Ascending aorta (tissue), 2 donors: ENCODE measurements at places on chromosomes 3 and 15. TPM values are rescaled to one million over a fixed set of nuclear protein-coding genes. Genes with fewer than 3 reads are reported as not detected.

The HHATL gene
- total RNA-seq, result not detected

The ZPLD1 gene
- total RNA-seq, result not detected

The ELL3 gene
- 39.5 TPM for total RNA-seq

The IMPG2 gene
- 0.11 TPM for total RNA-seq

The GOLGA6A gene
- not detected for total RNA-seq

The CPN2 gene
- not detected for total RNA-seq

The UBE2E2 gene
- total RNA-seq, result 5.3 TPM

The SI gene
- not detected for total RNA-seq

The TRPM1 gene
- not detected for total RNA-seq

The IL5RA gene
- not detected for total RNA-seq

The CD200R1 gene
- total RNA-seq, result not detected

The NR1I2 gene
- total RNA-seq, result not detected

The SLC9C1 gene
- 0.32 TPM for total RNA-seq

The ATOSA gene
- total RNA-seq, result 29.9 TPM

The FSTL1 gene
- 790 TPM for total RNA-seq

The GRK7 gene
- total RNA-seq, result not detected

The CKMT1B gene
- total RNA-seq, result not detected

The FGF12 gene
- 0.43 TPM for total RNA-seq

The ROPN1 gene
- total RNA-seq, result not detected

The CASR gene
- not detected for total RNA-seq

The HGD gene
- 19.2 TPM for total RNA-seq

The GABRG3 gene
- not detected for total RNA-seq

The ASB14 gene
- total RNA-seq, result not detected

The GOLGA8H gene
- total RNA-seq, result not detected

The THUMPD3 gene
- 24.4 TPM for total RNA-seq

The CPLX3 gene
- not detected for total RNA-seq

The CCDC54 gene
- not detected for total RNA-seq

The CACNA2D2 gene
- 0.85 TPM for total RNA-seq

The NUDT16 gene
- total RNA-seq, result 41.0 TPM

The GOLGA8S gene
- total RNA-seq, result not detected

The CYP1A2 gene
- not detected for total RNA-seq

The RASGRF1 gene
- not detected for total RNA-seq

The OXTR gene
- 150 TPM for total RNA-seq

The HYAL1 gene
- total RNA-seq, result 49.5 TPM

The C3orf22 gene
- total RNA-seq, result not detected

The MUSTN1 gene
- 132 TPM for total RNA-seq

The IL1RAP gene
- total RNA-seq, result 12.8 TPM

The PLSCR2 gene
- total RNA-seq, result not detected

The CCDC39 gene
- total RNA-seq, result not detected

The MRAS gene
- total RNA-seq, result 24.5 TPM

The WDR93 gene
- total RNA-seq, result not detected

The CCR9 gene
- not detected for total RNA-seq

The FANCI gene
- total RNA-seq, result not detected

The NTRK3 gene
- 52.7 TPM for total RNA-seq

The AGTR1 gene
- total RNA-seq, result 20.0 TPM

The NRG4 gene
- total RNA-seq, result not detected

The CDAN1 gene
- total RNA-seq, result 16.2 TPM

The VWA5B2 gene
- total RNA-seq, result 0.32 TPM

The SCAANT1 gene
- not detected for total RNA-seq

The ALPK3 gene
- total RNA-seq, result 38.0 TPM
